ENCODE measurements at places on chromosomes 1 and 21.

- DNase-seq = no peak
Measured at GRCh38 chr1:211145944-211146343, 12.0 kb upstream of the KCNH1 start.

GRCh38 chr1:36553591-36554322, 71.0 kb upstream of the CSF3R start:
- DNase-seq = peak; percentile 89

- peak; percentile 28 for DNase-seq
Measured at GRCh38 chr1:13699510-13699909, 478 bp upstream of the PRDM2 start.

DNA sequence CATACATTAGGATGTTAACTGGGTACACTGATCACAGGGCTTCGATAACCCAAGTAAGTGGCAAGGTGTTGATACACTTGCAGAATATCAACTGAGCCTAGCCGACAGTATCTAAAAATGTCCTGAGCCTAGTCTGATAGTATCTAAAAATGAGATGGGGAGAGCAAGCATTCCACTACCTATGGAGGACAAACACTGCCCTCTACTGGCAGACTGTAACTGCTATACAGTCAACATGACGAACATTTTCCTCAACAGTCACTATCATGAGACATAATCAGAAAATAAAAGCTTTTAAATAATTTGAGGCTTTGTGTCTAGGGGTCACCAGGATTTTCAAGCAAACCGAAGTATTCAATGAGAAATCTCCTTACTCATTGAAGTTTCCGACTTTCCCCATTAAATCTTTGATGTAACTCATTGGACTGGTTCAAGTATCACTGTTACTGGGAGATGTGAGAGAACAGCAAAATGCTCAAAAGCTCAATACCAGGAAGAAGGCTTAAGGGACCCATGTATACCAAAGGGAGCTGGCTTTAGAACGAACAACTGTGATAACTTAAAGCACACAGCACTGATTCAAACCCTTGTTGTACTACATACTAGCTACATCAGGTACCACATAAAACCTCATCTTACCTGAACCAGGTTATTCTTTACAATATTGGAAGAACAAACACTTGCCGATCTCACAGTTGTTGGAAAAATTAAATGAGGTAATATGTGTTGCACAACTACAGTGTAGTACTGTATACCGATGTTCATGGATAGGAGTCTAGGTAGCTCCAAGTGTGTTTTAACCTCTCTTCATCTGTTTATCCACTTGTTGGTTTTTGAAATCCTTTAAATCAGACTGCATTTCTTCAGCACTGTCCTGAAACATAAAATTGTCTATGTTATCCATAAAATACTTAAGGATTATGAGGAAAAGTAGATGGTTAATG, 31.1 kb upstream of the SLC45A3 start:
- DNase-seq = peak; percentile 84

DNA sequence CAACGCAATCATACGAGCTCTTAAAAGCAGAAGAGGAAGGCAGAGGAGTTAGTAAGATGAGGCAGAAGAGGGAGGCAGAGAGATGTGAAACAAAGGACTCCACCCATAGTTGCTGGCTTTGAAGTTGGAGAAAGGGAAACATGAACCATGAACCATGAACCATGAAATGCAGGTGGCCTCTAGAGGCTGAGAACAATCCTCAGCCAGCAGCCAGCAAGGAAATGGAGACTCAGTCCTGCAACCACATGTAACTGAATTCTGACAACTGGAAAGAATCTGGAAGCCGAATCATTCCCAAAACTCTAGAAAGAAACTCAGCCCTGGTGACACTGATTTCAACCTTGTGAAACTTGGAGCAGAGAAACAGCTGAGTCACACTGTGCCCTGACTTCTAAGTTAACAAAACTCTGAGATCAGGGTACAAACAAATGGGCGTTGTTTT, 10.1 kb downstream of the DIPK1A start:
- peak; percentile 57 for DNase-seq

DNA sequence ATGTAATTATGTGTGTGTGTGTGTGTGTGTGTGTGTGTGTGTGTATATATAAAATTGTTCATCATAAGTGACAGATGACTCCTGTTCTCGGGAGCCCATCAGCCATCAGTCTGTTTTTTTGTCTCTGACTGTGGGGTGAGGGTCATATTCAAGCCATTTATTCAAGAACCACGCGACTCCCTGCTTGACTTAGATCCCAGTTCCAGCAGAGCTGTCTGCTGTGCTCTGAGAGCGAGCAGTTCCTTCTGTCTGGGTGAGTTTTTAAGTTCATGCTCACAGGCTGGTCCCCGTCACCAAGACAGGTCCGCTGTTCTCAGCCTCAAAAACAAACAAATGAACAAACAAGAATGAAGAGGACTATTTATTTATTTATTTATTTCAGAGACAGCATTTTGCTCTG, 18.3 kb upstream of the NPPB start:
- no peak for DNase-seq

GRCh38 chr1:30469426-30469825, 254.0 kb downstream of the MATN1 start:
- DNase-seq = no peak
